Epithelial cell of esophagus (primary cell): ENCODE measurements at places on chromosomes 5 and 9.
A peak's percentile ranks its signal among the peaks of the same experiment; 100 is the strongest.

DNA sequence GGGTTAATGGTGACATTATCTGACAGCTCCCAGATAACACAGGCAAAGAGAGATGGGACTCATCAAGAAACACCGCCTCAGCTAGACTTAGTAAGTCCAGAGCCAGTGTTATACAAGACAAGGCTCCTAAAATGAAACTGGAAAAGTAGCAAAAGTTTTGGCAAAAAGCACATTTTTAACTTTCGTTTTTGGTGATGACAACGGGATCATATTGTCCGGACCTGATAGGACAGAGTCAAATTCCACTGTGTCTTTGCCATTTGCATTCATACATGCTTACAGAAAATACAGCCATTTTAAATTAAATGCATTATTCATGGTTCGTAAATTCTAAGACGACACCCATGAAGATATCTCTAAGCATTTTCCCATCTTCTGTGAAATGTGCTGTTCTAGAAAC, 152.1 kb downstream of the CRB2 start:
- DNase-seq = no peak

DNA sequence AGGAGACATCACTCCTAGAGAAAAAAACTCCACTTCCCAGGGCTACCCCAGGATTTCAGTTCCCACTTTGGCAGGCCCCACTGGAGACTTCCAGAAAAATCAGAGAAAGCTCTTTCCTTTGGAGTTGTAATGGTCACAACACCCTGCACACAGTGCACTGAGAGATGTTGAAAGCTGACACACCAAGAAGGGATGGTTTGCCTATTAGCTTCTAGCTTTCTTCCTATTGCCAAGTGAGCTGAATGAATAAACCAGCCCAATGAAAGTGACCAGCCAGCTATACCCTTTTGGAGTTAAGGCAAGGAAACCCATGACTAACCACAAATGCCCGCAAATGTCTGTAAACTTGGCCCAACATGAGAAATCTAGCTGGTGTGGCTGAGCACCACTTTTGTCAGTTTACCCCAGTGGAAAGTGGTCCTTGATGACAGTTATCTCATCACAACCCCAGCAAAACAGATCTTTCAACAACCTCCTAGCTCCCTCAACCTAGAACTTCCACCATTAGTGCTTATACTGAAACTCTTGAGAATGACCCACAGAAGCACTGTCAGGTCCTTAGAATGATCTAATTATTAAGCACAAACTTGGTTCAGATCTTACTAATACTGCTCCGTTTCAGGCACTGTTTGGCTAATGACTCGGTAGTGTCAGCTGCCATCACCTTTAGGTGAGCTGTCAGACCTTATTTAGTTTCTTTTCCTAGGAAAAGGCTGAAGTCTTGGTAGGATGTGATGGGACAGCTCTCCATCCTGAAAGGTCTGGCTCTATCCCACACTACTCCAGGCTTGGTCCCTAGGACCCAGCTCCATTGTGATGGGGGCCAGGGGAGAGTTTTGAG, 11.2 kb downstream of the IRF1 start:
- peak; percentile 34 for DNase-seq

- DNase-seq = peak; percentile 76
These were observed 165.0 kb upstream of the ZNF462 start for GRCh38 chr9:106697750-106698502.

- no peak for DNase-seq
These were observed 3.2 kb downstream of the IFNA8 start for GRCh38 chr9:21412107-21412506.

DNA sequence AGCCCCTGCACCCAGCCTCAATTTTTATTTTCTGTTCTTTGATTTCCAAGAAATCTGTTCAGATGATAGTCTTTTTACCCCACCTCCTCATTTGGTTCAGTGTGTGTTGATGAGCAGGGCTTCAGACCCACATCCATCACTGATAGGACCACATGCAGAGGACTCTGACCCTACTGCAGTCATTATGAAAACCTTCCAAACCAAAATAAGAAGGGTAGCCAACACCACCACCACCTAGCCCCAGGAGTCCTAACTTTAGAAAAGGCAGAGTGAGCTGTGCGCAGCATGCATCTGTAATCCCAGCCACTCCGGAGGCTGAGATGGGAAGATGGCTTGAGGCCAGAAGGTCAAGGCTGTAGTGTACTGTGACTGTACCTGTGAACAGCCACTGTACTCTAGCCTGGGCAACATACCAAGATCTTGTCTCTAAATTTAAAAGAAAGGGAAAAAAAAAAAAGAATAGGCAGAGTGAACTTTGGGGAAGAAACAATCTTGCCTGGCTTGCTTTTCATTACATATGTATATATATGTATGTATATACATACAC, 13.0 kb downstream of the CDKN2AIPNL start:
- no peak for DNase-seq

- DNase-seq = no peak
These were observed 22.4 kb upstream of the CORO2A start for GRCh38 chr9:98214811-98215210.

- no peak for DNase-seq
These were observed 4.2 kb downstream of the PTRH1 start for GRCh38 chr9:127711226-127711701.

- DNase-seq = no peak
These were observed 372.7 kb upstream of the PTGER4 start for GRCh38 chr5:40306869-40307487.

GRCh38 chr5:147509710-147510651, at the start of gene DPYSL3:
TSS of gene DPYSL3 (minus strand) at chr5:147510068. CDS start at chr5:147509858, 210 bp downstream.
- peak; percentile 70 for DNase-seq

DNA sequence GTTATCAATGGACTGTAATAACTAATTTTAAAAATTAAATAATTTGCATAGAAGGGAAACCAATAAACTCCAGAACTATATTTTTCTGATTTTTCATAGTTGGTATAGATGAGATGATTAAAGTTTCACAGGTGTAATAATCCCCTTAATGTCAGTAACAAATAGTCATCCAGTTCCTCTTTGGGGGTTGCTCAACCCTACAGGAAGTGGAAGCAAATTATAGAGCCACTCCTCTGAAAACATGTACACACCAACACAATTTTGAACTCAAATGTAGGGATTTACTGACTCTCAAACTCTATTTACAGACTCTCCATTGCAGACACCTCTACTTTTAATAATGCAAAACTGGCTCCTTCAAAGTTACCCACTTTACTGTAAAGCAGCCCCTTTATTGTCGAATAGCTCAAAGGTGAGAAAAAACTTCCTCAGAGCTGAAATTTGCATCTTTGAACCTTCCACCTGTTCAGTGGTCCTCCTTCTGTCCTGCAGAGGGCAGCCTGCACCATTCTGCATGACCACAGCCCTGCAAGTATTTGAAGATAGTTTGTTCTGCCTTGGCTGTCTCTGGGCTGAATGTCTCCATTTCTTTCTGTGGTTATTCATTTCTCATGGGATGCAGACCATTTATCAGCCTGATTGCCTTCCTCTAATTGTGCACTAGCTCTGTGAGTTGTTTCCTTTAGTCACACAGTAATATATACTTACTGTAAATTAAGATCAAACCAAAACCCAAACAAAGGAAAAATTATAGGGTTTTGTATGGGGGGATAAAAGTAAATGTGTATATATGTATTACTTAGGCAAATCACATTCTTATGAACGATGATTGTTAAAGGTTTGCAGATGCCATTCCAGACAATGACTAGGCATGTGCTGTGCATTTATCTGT, 383.2 kb upstream of the SGCD start:
- DNase-seq = peak; percentile 41

DNA sequence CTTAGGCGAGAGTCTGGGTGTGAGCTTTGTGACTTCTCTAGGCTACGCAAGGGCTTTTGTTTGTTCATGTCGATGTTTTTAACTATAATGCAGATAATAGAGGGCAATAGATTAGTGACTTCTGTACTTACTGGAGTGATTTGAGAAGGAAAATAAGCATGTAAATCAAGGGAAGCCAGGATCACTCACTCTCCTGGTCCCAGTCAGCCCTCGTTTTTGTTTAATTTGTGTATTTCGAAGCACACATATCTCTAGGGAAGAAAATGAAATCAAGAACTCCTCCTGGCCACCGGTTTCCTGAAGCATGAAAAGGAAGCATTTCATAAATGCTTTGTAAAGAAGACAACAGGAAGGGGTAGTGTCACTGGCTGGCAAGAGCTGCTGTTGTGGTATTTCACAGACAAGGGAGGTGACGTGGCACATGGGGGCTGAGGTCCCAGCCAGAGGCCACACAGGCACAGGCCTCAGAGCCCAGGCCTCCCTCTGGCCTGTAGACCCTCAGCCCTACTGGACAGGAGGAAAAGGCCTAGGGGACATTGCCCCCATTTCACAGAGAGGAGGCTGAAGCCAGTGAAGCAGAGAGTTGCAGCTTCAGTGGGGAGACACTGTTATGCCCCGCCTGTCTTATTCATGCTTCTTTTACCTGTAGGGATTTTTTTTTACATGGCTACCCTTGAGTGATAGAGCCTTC, 34.1 kb downstream of the IRF1 start:
- DNase-seq = peak; percentile 44

DNA sequence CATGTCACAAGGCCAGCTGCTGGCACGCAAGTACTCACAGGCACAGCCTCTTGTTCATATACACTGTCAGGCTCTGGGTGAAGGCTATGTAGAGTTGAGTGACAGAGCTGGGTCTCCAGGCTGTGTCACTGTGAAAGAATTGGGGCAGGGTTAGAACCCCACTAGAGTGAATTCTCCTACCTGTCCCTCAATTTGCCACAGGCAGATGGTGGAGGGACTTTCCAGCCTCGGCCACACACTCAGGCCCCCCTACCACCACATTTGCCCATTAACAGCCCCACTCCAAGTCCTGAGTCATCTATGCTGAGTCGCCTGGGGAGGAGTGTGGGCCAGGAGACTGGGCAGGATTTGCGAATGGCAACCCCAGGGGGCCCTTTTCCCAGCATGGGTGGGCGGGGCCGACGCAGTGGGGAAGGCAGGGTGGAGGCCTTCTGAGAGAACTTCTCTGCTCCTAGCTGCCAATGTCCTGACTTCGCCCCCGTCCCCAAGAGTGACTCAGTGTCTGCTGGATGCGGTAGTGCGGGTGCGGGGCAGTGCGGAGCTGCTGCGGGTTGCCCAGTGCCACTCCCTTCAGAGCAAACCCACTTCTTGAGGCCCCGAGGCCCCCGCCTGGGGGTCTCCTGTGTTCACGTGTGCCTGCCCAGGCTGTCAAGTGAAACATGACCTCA, 50.3 kb upstream of the PSD2 start:
- DNase-seq = peak; percentile 39

DNA sequence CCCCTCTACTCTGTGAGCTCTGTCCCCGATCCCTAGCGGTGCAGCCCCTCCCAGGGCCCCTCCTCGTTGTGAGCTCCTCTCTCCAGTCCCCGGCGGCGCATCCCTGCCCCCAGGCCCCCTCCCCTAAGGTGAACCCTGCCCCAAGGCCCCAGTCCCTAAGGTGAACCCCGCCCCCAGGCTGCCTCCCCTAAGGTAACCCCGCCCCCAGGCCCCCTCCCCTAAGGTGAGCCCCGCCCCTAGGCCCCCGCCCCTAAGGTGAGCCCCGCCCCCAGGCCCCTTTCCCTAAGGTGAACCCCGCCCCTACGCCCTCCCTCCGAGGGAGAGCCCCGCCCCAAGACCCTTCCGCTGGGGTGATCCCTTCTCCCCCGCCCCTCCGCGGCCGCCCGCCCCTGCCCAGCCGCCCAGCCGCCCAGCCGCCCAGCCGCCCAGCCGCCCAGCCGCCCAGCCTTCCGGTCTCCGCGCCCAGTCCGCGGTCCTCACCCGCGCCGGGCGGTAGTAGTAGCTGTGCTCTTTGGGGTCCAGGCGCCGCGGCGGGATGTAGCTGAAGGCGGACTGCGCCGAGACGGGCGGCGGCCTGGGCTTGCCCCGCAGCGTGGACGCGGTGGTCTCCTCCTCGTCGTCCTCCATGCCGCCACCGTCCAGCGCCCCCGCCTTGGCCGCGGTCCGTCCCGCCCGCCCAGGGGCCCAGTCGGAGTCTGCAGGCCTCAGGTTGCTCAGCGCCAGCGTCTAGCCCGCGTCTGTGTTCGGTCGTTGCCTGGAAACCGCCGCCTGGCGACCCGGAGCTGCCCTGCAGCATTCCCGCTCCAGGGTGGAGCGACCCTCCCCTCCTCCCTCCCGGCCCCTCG, at the start of gene CFAP90:
CFAP90 (minus strand) TSS at position 739 of the 845 bp plus-strand sequence; CDS start at position 627, 112 bp downstream.
- DNase-seq = peak; percentile 34

- DNase-seq = no peak
These were observed 736.0 kb upstream of the ARRDC3 start for GRCh38 chr5:92119110-92119509.

DNA sequence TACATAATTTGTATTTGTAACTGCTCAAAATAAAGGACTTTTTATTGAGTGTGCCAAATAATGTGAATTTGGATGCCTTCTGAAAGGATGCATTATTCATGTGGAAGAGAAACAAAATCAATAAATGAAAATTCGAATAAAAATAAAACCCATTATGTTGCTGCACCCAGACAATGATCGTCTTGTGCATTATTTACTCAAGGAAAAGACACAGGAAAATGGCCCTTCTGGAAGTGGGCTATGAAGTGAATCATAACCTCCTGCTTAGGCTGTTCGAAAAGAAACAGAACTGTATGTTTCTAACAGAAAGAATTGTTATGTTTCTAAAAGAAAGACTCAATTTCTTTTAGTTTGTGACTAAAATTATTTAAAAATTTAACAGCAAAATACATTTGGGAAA, 168.9 kb upstream of the NFIB start:
- DNase-seq = no peak

DNA sequence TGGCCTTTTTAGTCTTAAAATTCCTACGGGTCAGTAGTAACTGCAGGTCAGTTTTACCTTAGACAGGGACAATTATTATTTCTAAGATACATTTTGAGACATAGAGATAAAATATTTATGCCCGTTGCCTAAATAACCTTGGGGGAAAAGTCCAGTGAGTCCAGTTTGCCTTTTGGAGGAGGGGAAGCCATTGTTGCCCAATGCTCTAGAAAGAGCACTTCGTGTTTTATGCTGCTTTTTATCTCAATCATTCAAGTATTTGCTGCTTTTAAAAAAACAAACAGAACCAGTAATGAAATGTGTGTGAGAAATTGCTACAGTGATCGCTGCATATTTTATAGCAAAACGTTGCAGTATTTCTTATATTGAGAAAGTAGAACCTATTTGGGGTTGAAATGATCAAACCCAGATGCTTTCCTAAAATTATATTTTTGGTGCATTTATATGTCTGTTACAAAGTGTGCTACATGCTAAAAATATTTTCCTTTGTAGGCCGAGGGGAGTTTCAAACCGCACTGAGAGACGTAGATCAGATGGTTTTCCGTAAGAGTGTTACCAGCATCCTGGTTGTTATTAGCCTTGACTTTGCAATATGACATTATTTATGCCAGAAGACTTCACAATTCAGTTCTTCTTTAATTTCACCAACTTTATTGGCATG, 266.8 kb downstream of the AOPEP start:
- DNase-seq = no peak

DNA sequence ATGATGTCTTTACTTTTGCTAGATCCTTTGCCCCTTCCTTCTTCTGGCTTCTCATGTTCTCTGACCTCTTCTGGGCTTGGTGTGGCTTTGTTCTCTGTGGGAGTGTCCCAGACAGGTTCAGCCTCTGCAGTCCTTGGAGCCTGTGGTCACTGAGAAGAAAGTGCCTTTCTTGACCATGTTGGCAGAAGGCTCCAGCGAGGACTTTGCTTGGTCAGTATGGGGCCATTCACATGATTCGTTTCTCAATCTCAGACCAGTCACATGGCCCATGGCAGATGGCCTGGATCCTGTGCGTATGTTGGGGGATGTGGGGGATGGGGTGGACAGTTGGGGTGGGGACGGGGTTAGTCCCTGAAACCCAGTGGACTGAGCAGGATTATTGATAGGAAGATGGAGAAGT, 274.1 kb downstream of the ARHGAP26 start:
- no peak for DNase-seq
